Mucosa of gallbladder (tissue), 1 donor: ENCODE measurements at places on chromosomes 5 and 9.

DNA sequence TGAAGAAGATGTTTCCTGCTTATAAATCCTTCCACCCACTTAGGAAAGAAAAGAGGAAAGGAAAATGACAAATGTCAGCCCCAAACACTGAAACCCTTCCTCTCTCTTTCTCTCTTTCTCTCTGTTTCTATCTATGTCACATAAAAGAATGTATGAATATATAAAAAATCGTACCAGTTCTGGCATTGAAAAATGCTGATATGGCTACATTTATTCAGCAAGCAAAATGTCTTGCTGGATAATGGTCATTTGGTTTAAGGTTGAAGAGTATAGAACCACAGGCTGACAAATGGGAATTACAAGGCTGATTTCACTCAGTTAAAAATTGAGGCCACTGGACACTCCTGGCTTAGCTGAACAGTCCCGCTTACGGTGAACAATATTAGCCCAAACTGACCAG, 335.9 kb downstream of the PARP8 start:
- no peak for DNase-seq

DNA sequence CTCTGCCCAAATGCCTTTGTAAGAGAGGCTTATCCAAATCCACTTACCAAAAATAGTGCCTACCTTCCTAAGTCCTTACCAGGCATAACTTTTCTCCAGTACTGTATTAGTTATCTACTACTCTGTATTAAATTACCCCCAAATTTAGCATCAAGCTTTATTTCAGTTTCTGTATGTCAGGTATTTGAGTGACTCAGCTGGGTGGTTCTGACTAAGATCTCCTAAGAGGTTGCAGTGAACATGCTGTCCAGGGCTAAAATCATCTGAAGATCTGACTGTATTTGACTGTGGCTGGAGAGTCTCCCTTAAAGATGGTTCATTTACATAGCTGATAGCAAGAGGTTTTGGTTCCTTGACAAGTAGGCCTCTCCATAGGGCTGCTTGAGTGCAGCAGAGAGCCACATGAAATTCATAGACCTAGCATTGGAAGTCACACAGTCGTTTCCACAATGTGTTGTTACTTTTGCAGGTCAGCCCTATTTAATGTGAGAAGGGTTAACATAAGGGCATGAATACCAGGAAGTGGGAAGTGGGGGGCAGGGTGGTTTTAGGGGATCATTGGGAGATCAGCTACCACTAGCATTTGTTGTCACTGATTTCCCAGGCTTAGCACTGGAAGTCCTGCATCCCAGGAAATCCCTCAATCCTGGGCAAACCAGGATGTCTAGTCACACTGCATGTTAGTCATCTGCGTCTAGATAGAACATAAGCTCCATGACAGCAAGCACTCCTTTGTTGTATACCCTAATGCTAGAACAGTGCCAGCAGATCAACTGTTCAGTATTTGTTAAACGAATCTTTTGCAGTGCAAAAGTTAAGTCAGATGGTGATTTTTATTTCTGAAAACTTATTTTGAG, 2.0 kb upstream of the ZNF622 start:
- DNase-seq: no peak

GRCh38 chr9:89655990-89656657, 51.3 kb downstream of the GADD45G start:
- no peak for DNase-seq

GRCh38 chr9:107290619-107291018, 7.5 kb downstream of the RAD23B start:
- no peak for DNase-seq

DNA sequence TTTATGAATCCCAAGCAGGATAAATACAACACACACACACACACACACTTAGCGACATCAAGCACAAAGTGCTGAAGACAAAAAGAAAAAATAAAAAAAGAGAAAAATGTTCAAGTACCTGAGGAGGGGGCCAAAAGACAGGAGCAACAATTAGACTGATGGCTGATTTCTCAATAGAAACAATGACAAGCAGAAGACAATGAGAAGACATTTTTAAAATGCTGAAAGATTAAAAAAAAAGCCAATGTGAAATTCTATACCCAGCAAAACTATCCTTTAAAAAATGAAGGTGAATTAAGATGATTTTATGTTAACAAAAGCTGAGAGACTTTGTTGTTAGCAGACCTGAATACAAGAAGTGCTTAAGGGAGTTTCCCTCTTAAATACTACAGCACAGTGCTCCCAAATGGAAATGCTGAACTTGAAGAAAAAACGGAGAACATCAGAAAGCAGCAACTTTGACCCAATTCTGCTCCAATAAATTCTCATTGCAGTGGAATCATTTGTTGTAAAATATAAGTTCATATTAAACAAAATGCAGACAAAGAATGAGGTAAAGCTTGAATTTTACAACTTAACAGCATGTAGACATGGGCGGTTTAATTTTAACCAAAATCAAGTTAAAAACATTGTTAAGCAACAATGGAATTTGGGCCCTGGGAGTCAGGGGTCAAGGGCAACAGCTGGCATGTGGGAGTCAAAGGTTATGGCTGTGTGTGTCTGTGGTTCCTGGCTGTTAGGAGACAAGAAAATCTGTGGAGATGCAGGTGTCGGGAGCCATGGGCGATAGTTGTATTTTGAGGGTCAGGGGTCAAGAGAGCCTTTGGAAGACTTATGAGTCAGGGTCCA, 776 bp upstream of the RANBP17 start:
- DNase-seq: no peak

- no peak for DNase-seq
Measured at GRCh38 chr5:56658972-56659371, 156.4 kb upstream of the MAP3K1 start.

DNA sequence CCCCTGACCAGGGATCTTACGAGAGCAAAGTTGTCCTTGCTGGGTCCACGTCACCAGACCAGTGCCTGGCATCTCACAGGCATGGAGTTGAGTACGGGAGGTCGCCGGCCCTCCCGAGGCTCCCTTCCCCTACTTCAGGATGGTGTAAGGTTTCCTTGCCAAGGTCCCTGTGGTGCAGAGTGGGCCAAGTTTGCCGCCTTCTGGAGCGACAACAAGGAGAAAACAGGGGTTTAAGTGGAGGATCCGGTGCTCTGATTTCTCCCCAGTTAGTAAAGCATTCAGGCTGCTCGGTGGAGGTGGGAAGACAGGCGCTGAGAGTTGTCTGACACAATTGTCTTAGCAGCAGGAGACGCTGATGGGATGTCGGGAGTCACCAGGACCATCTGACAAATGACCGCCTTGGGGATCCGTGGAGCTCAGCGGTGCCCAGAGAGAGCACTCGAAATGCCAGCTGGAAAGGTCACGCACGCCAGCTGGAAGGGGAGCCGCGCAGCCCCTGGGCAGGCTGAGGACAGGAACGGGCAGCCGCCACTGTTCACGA, 37.3 kb downstream of the ADAMTS2 start:
- DNase-seq: no peak

- no peak for DNase-seq
Measured at GRCh38 chr9:131516930-131517329, 14.1 kb downstream of the UCK1 start.

- DNase-seq: no peak
Measured at GRCh38 chr9:100441911-100442361, 15.0 kb downstream of the MSANTD3 start.

DNA sequence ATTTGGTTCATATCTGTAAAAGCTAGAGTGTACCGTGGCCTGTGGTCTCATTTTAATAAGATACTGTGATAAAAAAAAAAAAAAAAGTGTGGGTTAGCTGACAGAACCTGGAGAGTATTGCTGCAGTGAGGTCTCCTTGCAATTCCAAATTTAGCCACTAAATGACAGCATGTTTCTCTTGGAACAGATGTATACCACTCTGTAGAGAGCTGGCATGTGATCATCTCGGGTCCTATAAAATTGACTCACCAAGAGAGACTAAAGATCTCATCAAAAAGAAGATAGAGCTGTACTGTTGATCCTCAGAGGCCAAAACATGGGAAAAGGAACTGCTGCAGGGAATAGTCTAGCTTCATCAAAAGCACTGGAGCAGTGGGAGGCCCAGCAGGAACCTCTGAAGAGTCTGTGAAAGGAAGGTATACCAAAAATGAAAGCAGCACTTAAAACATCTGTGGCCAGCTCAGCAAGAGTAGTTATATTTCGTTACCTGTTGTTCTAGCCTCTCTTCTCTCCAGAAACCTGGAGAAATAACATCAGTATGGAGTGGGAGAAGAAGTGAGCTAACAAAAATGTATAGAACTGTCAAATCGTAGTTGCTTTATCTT, 826.8 kb downstream of the EFNA5 start:
- DNase-seq: no peak

GRCh38 chr9:92563116-92564100, 27.6 kb upstream of the ECM2 start:
- DNase-seq: no peak

DNA sequence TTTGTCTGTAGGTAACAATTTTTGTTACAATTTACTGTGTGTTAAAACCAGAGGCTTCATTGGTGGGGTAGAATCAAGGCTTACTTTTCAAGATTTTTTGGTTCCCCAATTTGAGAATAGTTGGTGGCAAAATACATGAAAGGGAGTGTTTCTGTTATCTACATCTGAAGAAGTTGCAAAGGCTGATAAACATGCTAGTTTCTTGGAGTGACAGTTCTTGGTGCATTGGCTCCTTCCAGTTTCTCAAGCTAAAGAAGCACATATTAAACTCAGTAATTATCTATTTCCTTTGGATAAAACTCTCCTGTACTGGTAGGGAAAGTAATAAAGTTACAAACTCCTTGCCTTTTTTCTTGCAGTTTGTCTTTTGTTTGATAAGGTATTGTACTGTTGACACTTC, 5.9 kb downstream of the MACIR start:
- DNase-seq: no peak

- no peak for DNase-seq
Measured at GRCh38 chr5:52740007-52740406, 47.7 kb upstream of the ITGA1 start.

GRCh38 chr5:177290816-177291596, 12.5 kb downstream of the RAB24 start:
- DNase-seq: no peak

- no peak for DNase-seq
Measured at GRCh38 chr5:77086368-77086688, 757 bp downstream of the ZBED3 start.

DNA sequence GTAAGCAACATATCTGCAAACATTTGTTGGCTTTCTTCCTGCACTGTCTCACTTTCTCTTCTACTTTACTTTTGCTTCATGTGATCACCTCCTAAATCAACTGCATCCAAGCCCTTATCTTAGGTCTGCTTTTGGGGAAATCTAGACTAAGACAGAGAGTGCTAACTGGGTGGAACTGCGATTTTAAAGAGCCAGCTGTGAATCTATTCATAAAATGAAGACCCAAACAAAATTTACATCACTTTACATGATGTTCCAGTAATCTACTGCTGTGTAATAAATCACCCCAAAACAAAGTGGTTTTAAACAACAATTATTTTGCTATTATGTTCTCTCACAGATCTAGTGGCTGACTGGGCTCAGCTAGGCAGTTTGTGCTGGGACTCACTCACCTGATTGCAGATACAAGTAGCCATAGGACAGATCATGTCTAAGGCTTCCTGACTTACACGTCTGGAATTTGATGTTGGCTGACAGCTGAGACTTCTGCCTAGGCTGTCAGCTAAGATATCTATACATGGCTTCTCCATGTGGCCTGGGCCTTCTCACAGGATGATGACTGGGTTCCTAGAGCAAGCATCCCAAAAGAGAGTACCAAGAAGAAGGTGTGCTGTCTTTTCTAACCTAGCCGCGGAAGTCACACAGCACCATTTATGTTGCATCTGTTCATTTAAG, 145.1 kb upstream of the TBCA start:
- no peak for DNase-seq

DNA sequence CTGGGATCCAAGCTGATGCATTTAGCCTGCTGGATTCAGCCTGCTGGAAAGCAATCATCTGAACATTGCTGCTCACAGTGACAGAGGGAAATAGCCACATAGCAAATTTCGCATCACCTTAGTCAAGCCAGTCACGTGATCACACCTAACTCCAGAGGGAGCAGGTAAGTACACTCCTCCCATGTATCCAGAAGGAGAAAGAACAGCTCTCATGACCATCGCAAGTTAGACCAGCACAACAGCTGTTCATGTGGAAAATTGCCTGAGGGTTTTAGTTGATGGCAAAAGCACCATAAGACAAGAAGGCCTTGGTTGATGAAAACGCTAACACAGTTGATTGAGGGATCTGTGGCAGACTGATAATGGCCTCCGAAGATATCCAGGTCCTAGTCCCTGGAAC, 34.2 kb upstream of the MYO10 start:
- DNase-seq: no peak

DNA sequence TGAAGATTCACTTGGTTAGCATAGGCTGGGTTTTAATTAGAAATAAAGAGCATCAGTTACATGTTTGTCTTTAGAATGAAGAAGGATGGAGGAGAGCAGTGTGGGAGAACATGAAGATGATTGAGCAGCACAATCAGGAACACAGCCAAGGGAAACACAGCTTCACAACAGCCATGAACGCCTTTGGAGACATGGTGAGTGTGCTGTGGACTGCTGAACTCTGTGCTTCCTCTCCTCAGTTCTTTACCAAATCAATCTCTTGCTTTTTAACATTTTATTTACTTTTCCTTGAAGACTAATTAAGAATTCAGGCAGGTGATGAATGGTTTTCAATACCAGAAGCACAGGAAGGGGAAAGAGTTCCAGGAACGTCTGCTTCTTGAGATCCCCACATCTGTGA, 38.2 kb upstream of the SPATA31E1 start:
- DNase-seq: no peak

DNA sequence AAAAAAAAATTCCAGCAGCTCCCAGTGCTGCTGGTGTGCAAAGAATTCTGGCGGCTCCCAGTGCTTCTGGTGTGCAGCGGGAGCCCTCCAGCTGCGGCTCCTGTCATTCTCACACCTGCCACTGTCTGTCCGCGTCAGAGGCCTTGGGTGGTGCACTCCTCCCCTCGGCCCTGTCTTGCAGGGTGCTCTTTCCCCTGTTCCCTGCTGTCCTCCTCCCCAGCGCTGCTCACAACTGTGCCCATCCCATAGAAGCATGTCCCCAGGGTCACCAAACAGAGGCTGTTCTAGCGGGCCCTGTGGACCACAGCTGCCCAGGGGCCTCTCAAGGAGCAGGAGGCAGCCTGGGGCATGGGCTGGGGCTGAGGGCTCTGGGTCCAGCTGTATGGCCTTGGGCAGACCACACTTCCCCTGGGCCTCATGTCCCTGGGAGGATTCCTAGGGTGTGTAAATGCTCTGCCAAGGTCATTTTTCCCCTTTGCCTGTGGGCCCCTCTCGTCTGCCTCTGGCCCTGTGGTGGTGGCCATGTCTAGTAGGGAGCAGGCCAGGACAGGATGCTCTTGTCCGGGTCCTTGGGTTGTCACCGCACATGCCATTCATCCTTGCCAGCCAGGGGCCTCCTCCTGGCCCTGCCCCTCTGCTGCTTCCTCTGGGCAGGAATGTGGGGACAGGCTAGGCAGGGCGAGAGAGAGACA, 68.2 kb downstream of the PHF2 start:
- no peak for DNase-seq
